ENCODE measurements at places on chromosomes 16 and 17.
A peak's percentile ranks its signal among the peaks of the same experiment; 100 is the strongest.

DNA sequence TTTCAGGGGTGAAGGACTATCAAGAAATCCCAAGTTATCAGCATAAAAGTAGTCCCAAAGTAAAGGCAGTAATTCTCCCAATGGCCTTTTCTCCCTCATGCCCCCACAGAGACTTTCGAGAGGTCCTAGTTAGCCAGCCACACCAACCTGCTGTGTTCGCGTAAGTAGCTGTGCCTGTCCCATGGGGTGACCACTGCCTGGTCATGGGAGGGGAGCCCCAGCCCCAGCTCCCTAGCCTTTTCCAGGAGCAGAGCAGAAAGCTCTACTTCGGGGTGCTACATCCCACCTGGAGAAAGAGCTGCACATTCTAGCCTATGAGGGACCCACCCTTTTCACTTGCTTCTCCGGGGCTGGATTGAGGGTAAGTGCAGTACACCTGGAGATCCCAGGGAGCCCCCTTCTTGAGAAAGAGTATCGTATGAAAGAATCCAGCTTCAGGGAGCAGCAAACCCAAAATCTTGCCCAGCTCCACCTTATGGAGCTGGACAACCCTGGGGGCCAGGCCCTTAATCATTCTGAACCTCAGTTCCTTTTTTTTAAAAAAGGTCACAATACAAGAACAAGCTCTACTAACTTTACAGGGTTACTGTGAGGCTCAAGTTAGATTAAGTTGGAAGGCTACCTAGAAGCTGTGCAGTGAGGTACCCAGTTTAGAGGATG lies 8.6 kb upstream of the SOST start:
- DNase-seq: no peak

GRCh38 chr17:68601565-68602288 lies 560 bp upstream of the FAM20A start:
- DNase-seq: no peak

DNA sequence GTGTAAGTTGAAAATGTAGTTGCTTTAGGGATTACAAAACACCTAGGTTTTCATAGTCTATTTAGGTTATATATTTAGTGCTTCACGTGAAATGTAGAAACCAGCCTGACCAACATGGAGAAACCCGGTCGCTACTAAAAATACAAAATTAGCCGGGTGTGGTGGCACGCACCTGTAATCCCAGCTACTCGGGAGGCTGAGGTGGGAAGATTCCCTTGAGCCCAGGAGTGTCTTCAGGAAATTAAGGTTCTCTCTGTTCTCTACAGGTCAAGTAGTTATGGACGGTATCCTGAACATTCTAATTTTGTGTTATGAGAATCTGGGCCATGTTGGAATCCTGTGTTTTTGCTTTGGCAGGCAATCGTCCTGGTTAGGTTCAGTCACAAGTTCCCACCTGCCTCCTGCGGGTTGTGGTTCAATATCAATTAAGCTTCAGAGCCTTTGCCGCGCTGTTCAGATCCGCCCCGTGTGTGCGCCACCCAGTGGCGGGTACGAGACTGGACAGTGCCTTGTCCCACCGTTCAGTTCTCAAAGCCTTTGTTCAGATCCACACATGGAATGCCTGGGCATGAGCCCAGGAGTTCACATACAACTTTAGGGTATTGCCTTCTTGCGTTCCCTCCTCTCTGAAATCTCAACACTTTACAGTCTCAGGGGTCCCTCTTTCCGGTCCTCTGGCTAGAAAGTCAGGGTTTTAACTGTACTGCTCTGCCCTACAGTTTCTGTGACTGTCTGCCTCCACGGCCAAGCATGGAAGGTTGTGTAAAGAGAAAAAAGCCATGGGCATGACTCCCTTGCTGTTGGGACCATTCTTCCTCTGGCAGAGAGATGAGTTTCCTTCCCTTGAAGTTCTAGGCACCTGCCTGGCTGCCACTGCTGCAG lies 41.7 kb downstream of the HEATR6 start:
- DNase-seq: peak; percentile 89

GRCh38 chr17:4598776-4599504 lies 14.6 kb downstream of the SMTNL2 start:
- DNase-seq: no peak

- peak; percentile 60 for DNase-seq
These were observed 46.2 kb downstream of the ZFPM1 start for GRCh38 chr16:88499292-88499691.

DNA sequence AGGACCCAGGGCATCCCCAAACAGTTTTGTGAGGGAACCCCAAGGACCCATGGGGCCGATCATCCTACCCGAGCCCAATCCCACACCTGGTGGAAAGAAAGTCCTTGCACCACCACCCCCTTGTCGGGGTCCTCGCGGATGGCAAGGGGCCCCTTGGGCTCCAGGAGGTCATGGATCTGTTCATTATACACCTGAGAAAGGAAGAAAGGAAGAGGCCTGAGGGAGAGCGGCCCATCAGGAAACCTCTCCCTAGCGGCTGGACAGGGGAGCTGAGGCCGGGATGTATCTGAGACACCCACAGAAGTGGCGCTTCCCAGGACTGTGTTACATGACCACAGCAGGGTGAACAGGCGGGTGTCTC lies 12.8 kb downstream of the KIF18B start:
- no peak for DNase-seq

DNA sequence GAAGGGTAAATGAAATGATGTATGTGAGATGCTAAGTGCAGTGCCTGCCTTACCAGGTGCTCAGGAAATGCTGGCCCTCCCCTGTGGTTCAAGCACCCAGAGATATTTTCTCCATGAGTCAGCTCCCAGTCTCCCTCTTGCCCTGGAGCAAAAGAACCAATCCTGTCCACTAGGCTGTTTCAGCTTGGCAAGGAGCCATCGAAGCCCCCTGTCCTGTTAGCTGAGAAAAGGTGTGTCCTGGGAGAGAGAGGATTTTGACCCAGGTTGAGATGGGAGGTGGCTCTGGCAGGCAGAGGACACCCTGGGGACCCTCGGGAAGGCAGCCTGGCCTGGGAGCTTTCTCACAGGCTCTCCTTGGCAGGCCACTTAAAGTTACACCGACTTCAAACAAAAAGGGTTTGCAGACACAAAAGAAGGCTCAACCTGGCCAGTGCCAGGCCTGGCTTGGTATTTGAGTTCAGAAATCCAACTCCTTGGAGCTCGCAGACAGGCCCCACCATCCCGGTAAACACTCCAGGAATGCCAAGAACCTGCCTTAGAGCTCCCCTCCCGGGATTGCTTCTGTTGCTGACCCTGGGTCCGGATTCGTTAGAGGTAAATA lies 29.6 kb downstream of the NTN1 start:
- DNase-seq: no peak

GRCh38 chr16:20072146-20072873 lies 1.4 kb downstream of the GPR139 start:
- DNase-seq: no peak

- DNase-seq: no peak
These were observed 9.4 kb downstream of the CRYBA1 start for GRCh38 chr17:29255926-29256522.

DNA sequence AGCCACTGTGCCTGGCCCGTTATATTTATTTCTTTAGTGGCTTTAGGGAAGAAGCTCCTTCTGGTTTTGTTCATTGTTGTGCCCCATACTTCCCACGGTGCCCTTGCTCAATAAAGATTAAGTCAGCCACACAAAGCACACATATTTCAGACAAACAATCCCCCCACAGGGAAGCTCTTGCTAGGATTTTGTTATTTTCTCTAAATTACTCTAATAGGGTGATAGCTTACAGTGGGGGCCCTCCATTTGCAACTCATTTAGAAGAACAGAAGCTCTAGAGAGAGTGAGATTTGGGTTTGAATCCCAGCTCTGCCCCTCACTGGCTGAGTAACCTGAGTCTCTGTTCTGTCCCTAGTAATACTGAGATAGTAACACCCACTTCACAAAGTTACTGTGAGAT lies 499.9 kb downstream of the GRIN2A start:
- no peak for DNase-seq

DNA sequence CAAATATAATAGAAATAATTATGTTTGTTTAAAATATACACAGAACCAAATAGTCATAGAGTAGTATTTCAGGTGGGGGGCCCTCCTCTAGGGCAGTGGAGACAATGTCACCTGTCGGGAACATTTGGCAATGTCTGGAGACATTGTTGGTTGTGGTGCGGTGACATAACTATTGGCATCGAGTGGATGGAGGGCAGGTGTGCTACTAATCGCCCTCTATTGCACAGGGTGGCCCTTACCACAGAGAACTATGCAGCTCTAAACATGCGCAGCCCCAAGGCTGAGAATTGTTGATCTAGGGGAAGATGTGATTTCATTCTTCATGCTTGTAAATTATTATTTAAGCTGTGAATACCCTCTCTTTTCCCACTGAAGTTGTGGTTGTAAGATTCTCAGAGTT lies 594.0 kb downstream of the WWOX start:
- no peak for DNase-seq

DNA sequence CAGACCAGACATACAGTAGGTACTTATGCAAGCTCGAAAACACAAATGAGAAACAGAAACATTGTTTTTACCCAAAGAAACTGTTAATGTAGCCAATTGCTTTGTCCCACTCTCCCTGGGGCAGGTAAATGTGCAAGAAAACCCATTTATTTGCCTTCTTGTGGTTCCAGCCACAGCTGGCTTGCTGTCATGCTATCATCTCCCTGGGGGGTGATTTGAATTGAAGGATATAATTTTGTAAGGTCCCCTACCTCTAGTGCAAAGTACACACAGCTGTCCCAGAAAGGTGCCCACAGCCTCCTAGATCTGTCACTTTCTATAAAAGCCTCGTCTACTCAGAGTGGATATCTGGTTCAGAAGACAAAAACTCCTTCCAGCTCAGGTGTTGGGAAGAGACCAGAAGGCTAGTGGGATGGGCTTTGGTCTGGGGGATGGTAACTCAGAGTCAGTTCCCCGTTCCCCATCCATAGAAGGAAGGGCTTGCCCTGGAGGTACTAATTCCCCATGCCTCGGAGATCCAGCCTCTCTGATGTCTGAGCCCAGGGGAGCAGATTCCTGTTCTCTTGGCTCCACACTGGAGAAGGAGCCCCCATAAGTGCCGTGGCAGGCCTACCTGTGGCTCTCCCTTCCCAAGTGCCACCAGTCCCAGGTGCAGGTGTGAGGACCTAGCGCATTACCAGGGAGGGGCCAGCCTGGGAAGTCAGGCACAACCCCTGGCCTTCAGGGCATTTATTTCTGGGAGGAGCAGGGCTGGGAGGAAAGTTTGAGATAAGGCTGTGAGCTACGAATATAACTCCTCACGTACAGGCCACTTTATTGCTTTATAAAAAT lies 2.4 kb upstream of the PRR15L start:
- no peak for DNase-seq

- DNase-seq: no peak
These were observed 99.5 kb upstream of the CDC42EP4 start for GRCh38 chr17:73411313-73411747.

DNA sequence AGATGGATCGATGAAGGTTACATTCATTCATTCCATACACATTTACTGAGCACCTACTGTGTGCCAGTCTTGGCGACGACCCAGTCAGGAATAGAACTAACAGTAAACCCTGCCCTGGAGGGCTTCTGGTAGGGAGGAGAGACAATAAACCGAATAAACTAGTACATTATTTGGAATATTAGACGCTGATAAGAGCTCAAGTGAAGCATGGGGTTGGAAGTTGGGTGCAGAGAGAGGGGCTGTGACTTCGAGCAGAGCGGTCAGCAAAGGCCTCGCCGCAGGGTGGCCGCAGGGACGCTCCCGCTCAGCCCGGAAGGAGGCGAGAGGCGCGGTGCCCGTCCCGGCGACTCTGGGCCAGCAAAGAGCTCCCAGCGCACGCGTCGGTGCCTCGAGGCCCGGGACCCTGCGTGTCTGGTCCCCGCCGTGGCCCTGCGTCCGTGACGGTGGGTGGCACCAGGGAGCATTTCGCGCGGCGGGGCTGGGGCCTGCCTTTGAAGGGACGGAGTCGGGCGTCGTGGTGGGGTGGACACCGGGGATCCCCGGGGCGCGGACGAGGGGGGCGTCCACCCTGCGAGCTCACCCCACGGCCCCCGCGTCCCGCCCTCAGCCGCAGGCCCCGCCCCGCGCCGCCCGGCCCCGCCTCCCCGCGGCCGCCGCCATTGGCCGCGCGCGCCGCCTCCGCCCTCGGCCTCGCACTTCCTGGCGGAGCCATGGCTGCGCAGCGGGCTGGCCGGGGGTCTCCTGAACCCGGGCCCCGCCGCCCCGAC lies at the start of gene KLHL36:
TSS of gene KLHL36 (plus strand) at position 684 of the 767 bp plus-strand sequence. CDS start 2,357 bp downstream, outside the sequence.
- peak; percentile 40 for DNase-seq

GRCh38 chr16:71965223-71965622 lies 35.0 kb downstream of the PKD1L3 start:
- no peak for DNase-seq

DNA sequence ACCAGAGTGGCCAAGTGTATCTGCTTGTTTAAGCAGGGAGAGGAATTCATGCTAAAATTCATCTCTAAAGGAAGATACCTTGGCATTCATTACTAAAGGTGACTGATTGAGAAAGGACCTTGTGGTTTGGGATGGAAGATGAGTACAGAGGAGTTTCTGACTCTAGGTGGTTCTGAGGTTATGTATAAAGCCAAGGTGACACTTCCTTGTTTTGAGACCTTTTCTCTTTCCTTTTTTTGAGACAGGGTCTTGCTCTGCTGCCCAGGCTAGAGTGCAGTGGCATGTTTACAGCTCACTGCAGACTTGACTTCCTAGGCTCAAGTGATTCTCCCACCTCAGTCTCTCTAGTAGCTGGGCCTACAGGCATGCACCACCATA lies 9.1 kb downstream of the ABHD15 start:
- no peak for DNase-seq

DNA sequence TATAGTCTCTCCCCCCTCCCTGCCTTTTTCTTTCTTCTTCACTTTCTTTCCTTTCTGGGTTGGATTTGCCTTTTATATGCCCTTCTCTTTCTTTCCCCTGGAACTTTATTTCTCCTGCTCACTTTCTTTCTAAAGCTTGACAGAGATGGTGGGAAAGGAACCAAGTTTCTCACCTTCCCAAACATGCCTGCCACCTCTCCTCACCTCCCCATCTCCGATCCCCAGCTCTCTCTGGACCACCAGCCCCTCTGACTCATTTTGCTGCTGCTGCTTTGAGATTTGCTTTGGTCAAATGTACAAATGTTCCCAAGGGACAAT lies 6.7 kb upstream of the LHX1 start:
- DNase-seq: no peak

- no peak for DNase-seq
These were observed 1.6 kb upstream of the CD300A start for GRCh38 chr17:74464730-74465377.

GRCh38 chr17:66764506-66764905 lies 70.4 kb upstream of the CACNG5 start:
- no peak for DNase-seq

GRCh38 chr16:28078261-28078660 lies 14.7 kb upstream of the GSG1L start:
- DNase-seq: no peak

DNA sequence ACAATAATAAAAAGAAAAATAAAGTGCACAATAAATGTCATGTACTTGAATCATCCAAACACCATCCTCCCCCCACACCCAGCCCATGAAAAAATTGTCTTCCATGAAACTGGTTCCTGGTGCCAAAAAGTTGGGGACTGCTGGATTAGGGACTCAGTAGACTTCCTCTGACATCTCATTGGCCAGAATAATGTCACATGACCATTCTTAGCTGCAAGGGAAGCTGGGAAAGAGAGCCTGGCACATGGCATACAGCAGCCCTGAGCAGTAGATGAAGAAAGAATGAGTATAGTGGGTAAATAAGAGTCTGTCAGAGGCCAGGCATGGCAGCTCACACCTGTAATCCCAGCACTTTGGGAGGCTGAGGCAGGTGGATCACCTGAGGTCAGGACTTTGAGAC lies 12.5 kb downstream of the ITPRIPL2 start:
- DNase-seq: no peak

All from OCI-M1 (cell line).